NCI-H2081 treated with DMSO at 0.1 percent for 48 hours (cell line): ENCODE measurements at places on chromosomes 4 and X.

DNA sequence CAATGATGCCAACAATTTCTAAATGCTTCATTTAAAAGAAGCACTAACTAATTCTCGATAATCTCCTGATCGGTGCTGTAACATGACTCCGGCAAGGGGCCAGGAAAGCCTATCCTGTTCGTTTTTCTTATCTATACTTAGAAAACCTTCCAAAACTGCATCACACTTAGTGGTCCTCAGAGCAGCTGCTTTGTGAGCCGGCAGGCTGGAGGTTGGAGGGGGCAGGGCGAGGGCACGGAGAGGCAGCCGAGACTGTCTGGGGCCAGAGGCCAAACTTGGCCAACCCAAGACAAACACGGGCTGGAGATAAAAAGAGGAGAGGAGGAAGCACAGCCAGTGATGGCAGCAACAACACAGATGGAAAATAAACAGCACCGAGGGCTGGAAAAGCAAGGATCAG is 455.7 kb downstream of the BCOR start:
- DNase-seq, result no peak

- no peak for DNase-seq
Observed at GRCh38 chrX:45036161-45036560, 163.2 kb downstream of the KDM6A start.

- no peak for DNase-seq
Observed at GRCh38 chrX:118325453-118325852, 20.5 kb upstream of the WDR44 start.

DNA sequence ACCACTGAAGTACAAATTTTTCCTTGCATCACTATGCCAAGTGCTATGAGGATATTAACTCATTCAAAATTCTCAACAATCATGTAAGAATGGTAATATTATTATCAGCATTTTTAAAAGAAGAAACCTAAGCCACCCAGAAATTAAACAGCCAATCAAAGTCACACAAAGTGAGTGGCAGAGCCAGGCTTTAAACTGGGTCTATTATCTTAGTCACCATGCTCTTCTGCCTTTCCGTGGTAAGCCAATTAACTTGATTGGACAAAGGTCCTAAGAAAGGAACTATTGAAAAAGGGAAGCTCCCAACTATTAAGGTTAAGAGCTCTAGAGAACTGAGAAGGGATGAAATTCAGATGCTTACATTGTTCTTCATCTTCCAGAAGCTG is 111.5 kb downstream of the ASB9 start:
- DNase-seq, result no peak

DNA sequence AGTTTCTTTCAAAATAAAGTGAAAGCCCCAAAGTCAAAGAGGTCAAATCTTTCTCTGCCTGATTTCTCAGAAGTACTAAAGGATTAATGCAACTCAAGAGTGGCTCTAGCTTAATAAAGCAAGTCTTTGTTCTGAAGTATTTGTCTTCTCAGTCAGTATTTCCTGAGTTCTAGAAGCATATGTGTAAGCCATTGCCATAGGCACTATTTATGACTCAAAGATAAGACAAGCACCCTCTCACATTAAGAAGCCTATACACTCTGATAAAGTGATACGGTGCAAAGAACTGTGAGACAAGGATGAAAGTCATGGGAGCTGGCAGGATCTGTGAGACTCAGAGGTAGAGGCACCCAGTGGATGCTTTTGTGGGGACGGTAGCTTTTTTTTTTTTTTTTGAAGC is 60.9 kb downstream of the AASDH start:
- no peak for DNase-seq

GRCh38 chrX:49725923-49726904 is 30.4 kb upstream of the PAGE1 start:
- no peak for DNase-seq

DNA sequence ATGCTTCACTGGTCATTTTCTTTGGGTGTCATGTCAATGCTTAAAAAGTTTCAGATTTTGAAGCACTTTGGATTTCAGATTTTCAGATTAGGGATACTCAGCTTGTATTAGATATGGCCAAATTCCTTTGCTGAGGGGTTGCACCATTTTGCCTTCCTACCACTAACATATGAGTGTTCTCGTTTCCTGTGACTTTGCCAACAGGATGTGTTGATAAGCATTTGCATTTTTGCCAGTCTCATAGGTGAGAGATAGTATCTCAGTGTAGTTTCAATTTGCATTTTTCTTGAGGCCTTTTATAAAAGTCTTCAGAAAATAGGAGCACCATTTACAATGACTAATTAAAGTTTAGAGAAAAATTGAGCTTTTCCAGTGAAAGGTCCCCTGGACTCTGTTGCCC is 71.6 kb upstream of the CLCN4 start:
- no peak for DNase-seq

DNA sequence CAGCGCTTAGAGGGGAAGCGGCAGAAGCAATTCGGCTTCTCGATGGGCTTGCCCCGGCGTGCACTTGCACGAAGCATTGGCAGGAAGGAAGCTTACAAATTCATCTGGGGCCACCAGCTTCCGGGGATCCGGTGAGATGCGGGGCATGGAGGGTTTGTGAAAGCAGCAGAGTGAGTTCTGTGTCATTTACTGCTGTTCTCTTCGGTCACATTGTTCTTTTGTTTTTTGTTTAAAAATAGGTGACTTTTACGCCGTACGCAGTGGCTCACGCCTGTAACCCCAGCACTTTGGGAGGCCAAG is 47.0 kb downstream of the ASMT start:
- no peak for DNase-seq

DNA sequence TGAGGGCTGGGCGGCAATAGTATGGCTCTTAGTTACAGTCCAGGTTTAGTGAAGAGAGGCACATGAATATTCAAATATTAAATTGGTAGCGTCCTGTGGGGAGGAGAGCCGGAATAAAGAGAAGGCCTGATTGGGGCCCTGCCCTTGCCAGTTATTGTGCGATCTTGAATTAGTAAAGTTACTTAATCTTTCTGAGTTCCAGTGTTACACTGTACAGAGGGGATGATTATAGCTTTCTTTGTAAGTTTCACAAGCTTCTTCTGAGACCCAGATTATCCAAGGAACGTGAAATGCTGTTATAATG is 1.2 kb downstream of the METAP1 start:
- DNase-seq, result no peak

- no peak for DNase-seq
Observed at GRCh38 chrX:133633162-133633561, 217.9 kb upstream of the GPC4 start.

- no peak for DNase-seq
Observed at GRCh38 chrX:124015721-124016120, 54.2 kb downstream of the STAG2 start.

GRCh38 chr4:75345423-75345822 is 168.8 kb downstream of the RCHY1 start:
- no peak for DNase-seq

DNA sequence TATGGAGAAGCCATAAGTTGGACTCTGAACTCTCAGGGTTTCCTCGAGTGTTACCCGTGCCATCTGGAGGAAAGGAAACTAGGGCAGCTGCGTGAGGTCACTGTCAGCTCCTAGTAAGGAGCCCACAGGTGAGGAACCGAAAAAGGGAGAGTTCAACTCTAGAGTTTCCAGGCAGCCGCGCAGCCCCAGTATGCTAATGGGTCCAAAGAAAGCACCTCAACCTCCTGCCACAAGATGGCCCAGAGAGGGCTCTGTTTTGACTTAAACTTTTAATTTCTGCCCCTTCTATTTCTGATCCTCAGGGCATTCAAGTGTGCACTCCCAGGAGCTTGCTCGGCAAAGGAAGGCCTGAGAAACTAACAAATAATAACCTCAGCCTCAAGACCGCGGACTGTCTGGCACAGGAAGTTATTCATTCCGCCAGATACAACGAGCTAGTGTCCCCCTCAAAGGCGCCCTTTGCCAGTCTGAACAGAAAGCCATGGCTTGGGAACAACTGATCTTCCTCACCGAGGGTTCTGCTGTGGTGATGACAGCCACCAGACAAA is 13.9 kb downstream of the SCARB2 start:
- DNase-seq, result no peak

DNA sequence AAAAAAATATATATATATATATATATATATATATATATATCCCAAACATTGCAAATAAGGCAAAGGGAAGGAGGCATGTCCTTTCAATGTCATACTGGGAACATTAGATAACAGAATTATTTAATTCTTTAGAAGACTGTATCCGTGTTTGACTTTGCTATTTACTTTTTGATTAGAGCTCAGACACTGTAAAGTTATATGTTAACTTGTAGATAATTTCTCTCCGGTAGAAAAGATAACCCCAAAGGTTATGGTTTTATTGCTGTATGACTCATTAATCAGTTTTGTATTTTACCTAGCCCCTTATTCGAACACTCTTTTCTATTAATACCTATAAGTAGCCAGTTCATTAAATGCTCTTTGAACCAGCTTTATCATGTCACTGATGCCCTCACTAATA is 150.6 kb upstream of the DUSP21 start:
- no peak for DNase-seq

GRCh38 chr4:139469216-139469615 is 15.3 kb downstream of the RAB33B start:
- DNase-seq, result no peak

DNA sequence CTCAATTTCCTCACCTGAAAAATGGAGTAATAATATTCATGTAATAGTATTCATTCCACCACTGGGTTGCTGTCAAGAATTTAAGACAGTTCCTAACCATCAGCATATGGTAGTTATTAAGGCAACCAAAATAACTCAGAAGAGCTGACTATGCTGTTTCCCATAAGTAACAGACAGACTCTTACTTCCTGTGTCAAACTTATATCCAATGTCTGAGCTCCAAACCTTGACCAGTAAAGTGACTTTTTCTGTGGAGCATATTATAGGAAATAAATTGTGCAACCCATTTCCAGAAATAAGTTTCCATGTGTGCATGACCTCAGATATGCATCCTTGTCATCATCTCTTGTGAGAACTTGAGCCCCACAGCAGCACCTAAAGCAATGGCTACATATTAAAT is 78.8 kb downstream of the HADH start:
- no peak for DNase-seq

DNA sequence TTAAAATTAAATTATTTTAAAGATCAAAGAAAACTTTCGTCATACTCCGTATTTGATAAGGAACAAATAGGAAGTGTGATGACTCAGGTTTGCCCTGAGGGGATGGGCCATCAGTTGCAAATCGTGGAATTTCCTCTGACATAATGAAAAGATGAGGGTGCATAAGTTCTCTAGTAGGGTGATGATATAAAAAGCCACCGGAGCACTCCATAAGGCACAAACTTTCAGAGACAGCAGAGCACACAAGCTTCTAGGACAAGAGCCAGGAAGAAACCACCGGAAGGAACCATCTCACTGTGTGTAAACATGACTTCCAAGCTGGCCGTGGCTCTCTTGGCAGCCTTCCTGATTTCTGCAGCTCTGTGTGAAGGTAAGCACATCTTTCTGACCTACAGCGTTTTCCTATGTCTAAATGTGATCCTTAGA is at the start of gene CXCL8:
TSS of gene CXCL8 (plus strand) at position 217 of the 426 bp plus-strand sequence. CDS start at position 307, 90 bp downstream.
- DNase-seq, result peak; percentile 10

DNA sequence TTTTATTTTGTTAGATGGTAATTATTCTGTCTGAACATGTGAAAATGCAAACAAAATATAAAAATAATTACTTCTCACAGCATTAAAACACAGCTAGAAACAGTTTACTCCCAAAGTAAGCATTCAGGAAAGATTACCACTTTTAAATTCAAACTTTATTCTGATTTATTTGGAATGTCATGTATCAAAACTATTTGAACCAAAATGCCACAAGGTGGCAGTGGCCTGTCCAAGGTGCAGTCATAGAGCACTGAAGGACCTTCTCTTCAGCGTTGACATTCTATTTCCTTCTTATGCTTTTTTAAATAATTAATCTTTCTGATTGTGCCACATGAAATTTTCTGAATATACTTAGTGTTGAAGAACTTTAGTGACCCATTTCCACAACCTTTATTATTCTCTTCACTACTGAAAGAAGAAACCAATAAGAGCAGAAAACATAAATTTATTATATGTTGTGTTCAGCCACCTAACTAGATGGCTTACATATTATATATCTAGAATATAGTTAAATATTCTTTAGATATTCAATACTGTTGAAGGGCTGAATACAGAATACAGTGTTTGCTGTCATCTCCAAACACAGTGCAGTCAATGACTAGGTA is 283.6 kb downstream of the CFAP299 start:
- DNase-seq, result no peak

DNA sequence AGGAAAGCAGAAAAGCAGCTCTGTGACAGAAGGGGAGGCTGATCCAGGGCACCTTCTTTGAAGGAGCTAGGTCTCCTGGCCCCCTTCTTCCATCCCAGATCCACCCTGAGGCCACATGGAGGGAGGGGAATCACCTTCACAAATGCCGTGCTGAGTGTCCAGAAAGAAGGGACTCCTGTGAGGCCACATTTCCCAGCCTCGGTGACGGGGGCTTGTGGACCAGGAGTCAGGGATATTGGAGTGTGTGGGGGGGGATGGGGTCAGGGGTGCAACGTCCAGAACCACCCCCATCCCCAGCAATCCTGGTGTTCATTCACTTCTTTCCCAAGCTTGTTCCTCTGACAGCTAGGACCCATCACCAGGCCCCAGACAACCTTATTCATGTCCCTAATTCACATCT is 4.7 kb downstream of the TIMM17B start:
- DNase-seq, result no peak

DNA sequence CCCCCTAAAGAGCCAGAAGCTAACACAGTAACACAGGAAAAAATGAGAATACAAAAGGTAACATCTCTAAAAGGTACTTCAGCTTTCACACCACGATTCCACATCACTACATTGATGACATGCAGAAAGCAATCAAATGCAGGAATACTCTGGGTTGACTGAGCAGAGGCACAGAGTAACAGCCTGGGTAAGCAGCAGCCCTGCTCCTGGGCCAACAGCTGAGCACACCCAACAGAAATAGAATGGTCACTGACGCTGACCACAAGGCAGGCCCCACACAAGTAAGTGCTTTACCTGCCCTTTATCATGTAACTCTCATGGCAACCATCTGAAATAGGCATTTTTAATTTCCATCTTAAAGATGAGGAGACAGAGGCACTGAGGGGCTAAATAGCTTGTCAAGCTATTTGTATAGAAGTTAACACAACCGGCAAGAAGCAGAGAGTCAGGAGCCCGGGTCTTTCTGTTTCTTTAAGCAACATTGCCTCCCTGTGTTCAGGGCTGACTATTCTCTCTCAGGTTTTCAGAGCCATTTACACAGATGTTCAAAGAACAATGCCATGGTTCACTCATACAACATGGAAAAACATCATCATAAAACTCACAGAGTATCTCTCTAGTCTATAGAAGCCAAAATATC is 168.9 kb downstream of the ZNF674 start:
- DNase-seq, result peak; percentile 22

DNA sequence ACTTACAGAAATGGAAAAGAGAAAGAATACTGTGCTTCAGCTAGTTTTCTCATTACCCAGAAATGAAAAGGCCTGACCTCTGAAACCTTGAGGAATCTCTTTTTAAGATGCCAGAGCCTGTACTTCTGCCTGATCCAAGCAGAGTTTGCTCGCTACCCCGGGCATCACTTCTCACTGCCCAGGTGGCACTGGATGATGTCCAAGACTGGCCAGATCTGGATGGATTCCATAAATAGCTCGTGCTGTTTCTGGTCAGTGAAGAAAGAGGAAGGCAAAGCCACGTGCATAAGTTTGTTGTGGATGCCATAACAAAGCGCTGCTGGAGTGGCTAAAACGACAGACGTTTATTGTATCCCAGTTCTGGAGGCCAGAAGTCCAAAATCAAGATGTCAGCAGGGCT is 133.5 kb downstream of the TBL1X start:
- DNase-seq, result no peak

GRCh38 chr4:21366840-21367239 is 581.7 kb downstream of the KCNIP4 start:
- DNase-seq, result no peak

- no peak for DNase-seq
Observed at GRCh38 chrX:39137363-39137954, 336.2 kb downstream of the MID1IP1 start.

GRCh38 chr4:151291485-151291884 is 14.5 kb downstream of the PRSS48 start:
- no peak for DNase-seq
